Stimulated activated CD4-positive, alpha-beta T cell treated with anti-CD3 and anti-CD28 coated beads, Interleukin-2, amount 100 ng/mL, for 24 hours (primary cell): ENCODE measurements at places on chromosomes 1 and 21.
A peak's percentile ranks its signal among the peaks of the same experiment; 100 is the strongest.

- DNase-seq, result no peak
These were observed 2.6 kb upstream of the C1orf174 start for GRCh38 chr1:3902571-3903091.

DNA sequence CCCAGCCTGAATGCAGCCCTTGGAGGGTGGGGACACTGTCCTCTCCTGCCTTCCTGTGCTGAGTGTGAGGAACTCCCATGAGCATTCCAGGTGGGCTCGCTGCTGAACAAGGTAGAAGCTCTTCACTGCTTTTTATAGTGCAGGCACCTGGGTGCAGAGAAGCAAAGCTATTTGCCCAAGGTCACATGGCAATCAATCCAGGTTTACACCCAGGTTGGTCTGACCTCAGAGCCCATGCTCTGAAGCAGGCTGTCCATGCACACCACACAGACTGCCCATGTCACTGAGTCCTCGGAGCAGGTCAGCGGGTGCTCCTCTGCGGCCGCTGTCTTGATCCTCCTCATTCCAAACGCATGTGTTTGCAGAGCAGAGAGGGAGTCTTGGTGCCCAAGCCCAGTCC lies 323.4 kb upstream of the VAMP3 start:
- no peak for DNase-seq

DNA sequence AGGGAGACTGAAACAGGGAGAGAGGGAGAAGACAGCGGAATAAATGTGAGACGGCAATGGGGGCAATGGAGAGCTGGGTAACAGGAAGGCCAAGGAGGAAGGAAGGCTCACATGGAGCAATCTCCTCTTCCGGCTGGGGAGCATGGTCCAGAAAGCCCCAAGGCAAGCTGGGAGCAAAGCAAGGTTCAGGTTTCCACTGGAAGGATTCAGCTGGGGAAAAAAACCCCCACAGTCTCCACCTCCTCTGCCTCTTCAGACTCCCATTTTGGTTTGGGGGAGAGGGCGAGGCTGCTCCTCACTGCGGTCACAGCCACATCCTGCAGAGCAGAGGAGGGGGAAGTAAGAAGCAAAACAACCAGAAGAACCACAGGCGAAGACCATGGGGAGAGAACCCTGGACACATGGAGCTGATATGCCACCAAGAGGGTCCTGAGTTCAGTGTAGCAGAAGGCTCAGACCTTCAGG lies 650 bp downstream of the TNFAIP8L2 start:
- peak; percentile 69 for DNase-seq

- no peak for DNase-seq
These were observed 56.0 kb upstream of the CCDC190 start for GRCh38 chr1:162916821-162917613.

- DNase-seq, result no peak
These were observed 123.6 kb upstream of the SPATA6 start for GRCh38 chr1:48595613-48596012.

DNA sequence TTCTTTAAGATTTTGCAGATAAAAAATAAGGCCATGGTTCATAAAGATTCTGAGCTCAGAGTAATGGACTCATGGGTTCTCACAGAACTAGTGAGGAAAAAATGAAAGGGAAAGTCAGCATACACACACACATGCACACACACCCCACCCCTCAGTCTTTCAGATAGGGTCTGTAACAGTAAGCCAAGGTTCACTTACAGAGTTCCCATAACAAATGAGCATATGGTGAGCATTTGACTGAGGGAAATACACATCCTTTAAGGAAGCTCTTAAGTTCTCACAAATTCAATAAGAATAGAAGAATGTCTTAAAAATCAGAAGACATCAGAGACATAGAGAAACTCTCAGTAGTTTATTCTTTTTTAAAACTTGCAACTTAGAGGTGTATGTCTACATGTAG lies 57.9 kb downstream of the NTMT2 start:
- no peak for DNase-seq

DNA sequence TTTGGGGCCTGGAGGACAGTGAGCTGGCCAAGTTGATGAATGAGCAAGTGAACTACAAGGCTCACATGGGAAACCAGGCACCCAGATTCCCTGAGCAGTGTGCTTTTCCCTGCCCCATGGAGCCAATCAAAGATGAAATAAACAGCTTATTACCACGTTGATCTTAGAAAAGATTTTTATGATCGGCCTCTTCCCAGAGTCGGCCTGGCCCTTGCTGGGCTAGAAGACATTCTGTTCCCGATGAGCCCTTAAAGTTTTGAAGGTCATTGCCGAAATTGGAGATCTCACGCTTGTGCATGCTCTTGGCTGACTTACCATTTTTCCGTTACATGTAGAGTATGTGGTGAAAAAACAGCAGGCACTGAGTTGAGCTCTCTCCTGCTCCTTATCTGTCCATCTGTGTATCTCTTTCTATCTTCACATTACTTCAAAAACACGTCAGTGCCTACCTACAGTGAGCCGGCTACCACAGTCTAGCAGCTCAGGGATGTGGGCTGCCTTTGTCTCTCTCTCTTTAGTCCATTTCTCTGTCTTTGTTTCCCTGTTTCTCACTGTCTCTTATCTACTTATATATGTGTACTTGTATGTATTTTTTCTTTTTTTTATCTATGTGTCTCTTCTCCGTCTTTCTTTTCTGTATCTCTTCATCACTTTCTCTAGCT lies 248.8 kb upstream of the USP24 start:
- DNase-seq, result no peak

DNA sequence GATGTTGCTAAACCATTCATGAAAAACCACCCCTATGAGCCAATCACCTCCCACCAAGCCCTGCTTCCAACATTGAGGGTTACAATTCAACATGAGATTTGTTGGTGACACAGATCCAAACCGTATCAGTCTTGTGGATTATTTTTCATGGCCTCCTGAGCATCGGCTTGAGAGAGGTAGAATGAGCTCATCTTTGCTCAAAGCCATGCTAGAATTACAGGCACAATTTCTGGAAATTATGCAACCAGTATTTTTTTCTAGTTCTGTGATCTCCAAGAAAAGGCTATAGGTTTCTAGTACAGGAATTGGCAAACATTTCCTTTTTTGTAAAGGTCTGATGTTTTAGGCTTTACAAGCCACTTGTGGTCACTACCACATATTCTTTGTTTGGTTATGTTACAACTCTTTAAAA lies 219.4 kb downstream of the DUSP10 start:
- DNase-seq, result no peak

GRCh38 chr1:32372149-32372756 lies 9.9 kb downstream of the TSSK3 start:
- no peak for DNase-seq

- no peak for DNase-seq
These were observed 10.9 kb upstream of the DMRTB1 start for GRCh38 chr1:53448241-53448841.

DNA sequence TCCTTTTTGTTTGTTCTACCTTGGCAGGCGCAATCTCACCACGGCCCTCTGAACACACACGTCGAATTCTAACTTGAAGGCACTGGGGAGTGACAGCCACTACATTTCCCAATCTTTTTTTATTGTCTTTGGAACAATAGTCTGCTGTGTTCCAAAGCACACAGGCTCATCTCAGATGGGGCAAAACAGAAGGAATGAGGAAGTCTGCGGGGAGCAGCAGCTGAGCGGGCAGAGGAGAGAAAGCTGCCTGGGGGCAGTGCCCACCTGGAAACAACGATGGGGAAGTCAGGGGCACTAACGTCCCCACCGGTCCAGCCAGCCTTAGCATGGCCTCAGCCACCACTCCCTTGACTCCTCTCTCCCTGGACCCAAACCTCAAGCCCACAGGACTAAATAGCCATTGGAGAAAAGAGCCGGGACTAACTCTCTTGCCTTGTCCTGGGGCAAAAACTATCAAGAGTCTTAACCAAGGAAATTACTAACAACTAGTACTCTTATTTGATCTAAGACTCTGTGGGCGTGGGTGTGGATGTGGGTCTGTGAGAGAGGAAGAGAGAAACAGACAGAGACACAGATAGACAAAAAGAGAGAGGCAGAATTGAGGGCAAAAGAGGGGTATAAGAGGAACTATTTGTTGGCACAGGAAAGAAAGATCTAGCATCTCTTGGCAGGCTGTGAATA lies 34.2 kb downstream of the SYF2 start:
- no peak for DNase-seq

- DNase-seq, result no peak
These were observed 1695.3 kb downstream of the BRINP3 start for GRCh38 chr1:188782220-188782841.

DNA sequence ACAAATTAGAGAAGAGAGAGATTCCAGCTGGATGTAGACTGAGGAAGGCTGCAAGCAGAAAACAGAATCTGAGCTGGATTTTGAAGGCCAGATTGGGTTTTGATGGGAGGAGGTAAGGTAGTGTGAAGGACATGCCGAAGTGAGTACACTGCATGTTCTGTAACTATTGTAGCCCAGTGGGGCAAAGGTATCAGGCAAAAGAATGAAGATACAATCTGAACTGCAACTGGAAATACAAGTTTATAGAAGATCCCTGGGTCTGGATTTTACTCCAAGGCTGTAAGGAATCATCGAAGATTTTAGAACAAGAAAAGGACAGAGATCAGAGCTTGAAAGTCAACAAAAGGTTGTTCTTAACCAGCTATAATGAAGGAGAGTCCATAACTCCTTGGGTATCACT lies 382.0 kb downstream of the KCNH1 start:
- DNase-seq, result no peak

GRCh38 chr1:88976235-88976634 lies 16.2 kb downstream of the KYAT3 start:
- no peak for DNase-seq

DNA sequence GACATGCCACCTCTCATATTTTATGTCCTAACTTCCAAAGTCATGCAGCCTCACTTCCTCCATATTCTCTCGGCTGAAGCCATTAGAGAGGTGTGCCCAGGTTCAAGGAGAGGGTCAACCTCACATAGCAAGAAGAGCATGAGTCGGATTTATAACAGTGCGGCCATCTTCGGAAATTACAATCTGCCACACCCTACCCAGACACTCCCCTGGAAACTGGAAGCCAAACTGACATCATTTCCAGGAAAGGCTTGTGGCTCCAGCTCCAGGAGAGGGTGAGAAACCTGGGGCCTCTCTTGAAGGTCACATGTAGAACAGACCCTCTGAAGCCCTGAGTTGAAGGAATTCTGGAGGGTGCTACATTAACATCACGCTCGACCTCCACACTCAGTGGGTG lies 73.5 kb downstream of the RRAGC start:
- no peak for DNase-seq

- DNase-seq, result peak; percentile 73
These were observed 12.1 kb downstream of the IRF2BP2 start for GRCh38 chr1:234597894-234598293.

- DNase-seq, result no peak
These were observed 37.1 kb upstream of the TRIM67 start for GRCh38 chr1:231124746-231125145.

- DNase-seq, result peak; percentile 49
These were observed 108.3 kb downstream of the HIVEP3 start for GRCh38 chr1:41810446-41810845.

- peak; percentile 53 for DNase-seq
These were observed 2.9 kb downstream of the LMO4 start for GRCh38 chr1:87331365-87332241.
